ENCODE measurements at places on chromosomes 5 and 9.
A peak's percentile ranks its signal among the peaks of the same experiment; 100 is the strongest.

DNA sequence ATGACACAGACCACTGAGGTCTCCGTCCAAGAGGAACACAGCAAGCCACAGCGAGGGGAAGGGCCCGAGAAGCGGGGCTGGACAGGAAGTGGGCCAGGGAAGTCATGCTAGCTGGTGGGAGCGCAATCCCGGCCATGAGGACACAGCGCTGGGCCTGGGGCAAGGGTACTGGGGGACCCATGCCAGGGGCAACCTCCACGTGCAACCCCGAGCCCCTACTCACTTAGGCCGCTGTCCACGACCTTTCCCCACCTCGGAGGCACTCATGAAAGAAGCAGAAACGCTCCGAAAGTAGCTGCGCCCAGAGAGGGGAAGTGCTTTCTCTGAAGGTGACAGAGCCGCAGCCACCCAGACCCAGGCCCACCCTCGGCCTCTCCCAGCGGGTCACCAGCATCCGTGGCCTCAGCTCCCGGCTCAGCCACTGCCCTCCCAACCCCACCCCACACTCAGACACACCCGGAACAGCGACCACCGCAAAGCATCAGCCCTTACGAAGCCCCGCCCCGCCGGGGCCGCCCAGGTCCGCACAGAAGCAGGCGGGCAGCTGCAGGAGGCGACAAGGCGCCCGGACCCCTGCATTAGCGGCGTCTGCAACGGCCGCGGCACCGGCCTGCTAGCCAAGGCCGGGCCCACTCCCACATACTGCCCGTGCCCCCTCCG, 782 bp downstream of the BICD2 start:
- DNase-seq, result no peak

DNA sequence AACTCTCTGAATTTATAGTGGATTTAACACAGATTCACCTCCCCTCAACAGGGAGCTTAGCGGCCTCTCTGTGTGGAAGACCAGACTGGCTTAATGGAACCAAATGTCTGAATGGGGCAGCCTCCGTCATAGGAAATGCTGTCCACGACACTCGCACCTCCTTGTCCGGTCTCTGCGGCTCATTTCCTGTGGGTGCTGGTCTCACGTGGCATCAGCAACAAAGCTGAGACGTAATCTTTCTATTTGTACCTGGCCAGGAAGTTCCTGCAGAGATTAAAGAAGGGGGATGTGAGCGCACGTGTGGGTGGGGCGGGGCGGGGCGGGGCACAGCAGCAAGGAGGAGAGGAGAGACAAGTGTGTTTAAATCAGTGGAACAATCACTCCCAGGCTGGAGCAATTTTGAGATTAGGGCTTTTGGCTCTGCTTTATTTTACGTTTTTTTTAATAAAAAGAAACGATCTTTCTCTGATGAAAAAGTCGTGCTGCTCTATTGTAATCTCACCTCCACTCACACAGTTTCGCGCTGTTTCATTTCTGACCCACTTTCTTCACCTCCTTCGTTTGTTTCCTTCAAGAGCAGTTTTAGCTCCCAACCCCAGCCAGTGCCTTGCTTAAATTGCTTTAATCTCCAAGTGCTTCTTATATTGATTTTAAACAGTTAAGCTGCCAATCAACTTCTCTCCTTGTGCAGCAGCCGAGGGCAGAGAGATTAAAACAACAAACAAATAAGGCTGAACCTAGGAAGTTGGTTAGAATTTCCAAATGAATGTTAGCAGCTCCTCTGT, 132.2 kb upstream of the ASTN2 start:
- no peak for DNase-seq

DNA sequence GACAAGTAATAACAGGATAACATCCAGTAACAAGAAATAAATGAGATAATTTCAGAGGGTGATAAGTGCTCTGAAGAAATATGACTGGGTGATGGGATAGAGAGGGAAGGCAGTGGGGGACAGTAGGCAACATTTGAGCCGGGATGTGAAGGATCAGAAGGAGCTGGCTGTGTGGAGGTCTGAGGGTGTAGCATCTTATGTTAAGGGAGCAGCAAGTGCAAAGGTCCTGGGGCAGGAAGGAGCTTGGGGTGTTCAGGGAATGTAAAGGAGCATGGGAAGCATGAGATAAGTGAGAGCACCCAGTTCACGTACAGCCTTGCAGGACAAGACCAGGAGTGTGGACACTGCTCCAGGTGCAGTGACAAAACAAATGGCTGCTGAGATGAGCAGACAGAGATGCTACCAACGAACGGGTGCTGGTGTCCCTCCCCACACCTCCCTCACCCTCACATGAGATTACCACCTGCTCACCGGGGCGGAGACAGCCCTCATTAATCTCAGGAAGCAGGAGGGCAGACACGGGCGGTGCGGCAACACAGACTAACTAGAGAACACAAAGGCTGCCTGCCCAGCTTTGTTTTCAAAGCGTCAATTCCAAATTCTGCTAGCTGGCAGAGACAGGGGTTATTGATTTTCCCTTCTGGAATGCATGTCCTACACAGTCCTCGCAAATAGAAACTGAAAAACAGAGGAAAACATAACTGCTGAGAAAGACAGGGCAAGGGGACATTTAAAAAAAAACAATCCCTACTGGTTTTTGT, 298.1 kb upstream of the PANK3 start:
- no peak for DNase-seq

DNA sequence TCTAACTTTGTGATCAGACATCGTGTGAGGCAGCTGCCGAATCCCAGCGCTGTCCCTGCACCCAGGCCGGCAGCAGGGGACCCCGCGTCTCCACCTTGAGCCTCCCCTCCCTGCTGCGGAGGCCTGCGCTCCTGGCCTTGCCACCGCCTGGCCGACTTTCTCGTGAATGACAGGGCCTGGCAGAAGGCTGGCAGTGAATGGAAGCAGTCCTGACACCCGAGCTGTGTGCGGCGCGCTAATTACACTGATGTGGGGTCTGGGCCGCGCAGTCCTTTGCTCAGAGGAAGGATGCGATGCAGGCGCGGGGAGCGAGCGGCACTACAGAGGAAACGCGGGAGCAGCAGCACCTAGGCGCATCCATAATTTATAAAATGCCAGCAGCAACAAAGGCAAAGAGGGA, 40.3 kb downstream of the POU4F3 start:
- no peak for DNase-seq

GRCh38 chr5:61667525-61668218, 335.6 kb downstream of the ZSWIM6 start:
- no peak for DNase-seq

GRCh38 chr5:125492977-125493376, 746.5 kb upstream of the ZNF608 start:
- no peak for DNase-seq

DNA sequence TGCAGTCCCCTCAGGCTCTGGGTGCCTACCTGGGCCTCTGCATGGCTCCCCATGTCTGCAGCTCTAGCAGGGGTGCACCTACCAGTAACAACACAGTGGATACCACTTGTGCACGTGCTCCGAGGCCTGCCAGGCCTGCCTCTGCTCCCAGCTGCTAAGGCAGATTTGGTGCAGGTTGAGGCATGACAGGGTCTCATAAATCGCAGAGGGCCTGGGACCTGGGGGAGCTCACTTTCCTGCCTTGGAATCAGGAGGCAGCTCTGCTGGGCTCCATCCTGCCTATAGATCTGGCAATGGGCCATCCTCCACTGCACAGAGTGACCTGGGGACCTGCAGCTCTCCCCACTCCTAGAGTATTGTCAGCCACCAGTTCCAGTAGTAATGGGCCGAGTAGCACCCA, 121.9 kb upstream of the CXCL14 start:
- no peak for DNase-seq

DNA sequence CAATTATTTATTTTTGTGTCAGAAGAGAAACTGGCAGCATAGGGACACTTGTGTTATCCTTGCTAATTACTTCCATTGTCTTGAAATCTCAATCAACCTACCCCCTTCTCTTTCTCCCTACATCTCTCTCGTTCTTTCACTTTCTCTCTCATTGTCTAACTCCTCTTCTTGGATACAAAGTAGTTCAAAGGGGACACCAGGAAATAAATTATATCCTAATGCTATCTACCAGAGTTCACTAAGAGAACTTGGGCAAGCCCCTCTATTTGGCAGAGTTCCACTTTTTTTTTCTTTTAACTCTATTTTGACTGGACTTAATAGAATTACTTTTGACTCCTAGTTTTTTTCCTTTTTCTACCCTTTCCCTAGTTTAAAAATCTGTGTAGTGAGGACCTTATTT, 102.2 kb downstream of the MEF2C start:
- DNase-seq, result no peak

GRCh38 chr5:55062039-55062779, 38.2 kb downstream of the GZMK start:
- no peak for DNase-seq

- DNase-seq, result no peak
These were observed 68.2 kb upstream of the TBCA start for GRCh38 chr5:77844373-77844622.

DNA sequence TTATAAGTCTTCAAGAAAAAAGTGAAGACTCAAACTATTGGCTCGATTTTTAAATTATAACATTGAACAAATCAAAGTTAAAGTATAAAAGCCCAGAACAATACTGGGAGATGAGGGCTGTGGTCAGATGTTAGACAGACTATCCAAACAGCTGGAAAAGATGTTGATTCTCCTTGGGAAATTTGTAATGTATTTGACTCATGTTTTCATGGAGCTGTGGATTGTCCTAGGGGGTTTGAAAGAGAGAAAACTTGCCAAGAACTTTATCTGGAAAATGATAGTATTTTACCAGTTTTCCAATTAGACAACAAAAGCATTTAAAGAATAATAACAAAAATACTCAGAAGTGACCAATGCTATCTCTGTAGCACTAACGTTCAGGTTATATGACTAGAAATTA, 339.2 kb downstream of the ARL15 start:
- peak; percentile 29 for DNase-seq

DNA sequence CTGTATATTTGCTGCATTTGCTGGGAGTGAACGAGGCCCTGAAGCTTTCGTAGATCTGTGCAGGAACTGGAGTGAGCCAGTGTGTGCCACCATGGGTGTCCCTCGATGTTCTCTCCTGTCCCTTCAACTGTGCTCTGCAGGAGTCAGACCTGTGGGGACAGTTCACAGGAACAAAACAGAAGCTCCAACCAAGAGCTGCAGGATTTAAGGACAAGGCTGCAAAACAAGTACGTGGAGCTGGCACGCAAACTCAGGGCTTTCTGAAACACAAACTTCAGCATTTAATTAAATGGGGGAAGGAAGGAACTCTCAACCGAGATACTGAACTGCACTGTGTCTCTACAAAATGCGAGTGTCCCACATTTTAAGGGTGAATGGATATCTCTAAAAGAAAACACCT, 24.2 kb downstream of the BASP1 start:
- no peak for DNase-seq

DNA sequence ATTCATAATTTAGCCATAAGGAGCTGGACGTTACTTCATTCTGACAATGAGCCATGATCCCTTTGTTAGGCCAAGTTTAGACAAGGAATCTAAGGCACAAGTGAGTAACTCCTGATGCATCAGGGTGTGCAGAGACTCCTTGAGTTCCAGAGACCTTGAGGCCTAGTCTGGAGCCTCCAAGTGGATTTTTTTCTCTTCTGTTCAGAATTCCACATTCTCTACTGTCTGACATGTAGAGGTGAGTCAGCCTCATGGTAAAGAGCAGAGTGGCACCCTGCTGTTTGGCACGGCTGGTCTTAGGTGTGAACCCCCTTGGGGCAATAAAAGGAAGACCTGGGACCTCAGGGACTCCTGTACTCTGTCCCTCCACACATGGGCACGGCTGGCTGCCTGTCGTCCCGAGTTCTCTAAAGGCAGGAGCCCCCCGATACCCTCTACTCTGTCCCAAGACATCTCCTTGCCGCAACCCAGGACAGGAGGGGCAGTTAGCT, 22.0 kb upstream of the TGFBI start:
- peak; percentile 98 for DNase-seq

GRCh38 chr9:93461821-93462220, 8.4 kb upstream of the FAM120AOS start:
- DNase-seq, result no peak

GRCh38 chr5:141519605-141520565, 31.0 kb downstream of the PCDHGC5 start:
- DNase-seq, result no peak

DNA sequence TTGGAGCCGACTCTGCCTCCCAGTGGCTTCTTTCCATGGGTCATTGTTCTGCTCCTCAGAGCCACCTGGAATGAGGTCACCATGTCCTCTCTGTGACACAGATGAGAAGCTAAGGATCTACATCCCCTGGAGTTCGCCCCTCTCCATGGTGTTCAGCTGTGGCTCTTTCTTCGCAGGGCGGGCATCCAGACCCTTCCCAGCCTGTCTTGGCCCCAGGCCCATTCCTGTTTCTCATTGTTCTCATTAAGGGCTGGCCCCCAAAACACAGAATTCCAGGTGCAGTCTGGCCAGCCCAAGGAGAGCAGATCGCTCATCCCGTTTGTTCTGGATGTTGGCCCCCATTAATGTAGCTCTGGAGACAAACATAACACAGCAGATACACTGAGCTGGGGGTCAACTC, 66.4 kb upstream of the COL15A1 start:
- DNase-seq, result no peak

GRCh38 chr9:117485176-117485575, 70.3 kb upstream of the ASTN2 start:
- DNase-seq, result peak; percentile 31

- DNase-seq, result no peak
These were observed 54.4 kb downstream of the EXD3 start for GRCh38 chr9:137368431-137369035.

- no peak for DNase-seq
These were observed 60.4 kb downstream of the USP20 start for GRCh38 chr9:129895376-129896268.

DNA sequence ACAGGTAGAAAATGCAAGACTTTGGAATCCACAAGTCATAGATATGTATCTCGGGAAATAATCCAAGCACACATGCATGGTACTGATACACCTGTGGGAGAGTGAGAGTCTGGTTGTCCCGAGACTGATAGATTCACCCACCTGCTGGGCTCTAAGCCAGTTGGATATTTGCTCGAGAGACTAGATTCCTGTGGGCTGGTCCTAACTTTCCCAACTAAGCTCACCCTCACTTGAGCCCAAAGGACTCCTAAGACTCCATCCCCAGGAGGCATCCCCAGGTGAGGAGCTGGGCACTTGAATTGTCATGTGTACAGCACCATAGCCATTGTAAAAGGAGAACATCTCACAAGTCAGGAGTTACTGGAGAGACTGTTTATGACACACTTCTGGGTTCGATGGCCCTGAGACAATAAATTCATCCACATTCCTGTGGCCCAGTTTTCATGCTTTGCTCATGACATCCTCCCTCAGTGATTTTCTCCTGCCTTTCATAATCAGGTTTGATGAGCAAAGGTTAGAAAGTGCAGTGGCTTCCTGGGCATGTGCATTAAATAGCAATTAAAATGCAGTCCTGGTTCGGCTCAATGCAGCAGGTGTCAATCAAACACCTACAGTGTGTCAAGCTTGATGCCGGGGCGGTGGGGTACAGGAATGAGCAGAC, 18.1 kb downstream of the SLC1A1 start:
- peak; percentile 86 for DNase-seq

- peak; percentile 85 for DNase-seq
These were observed 186.6 kb upstream of the PANK3 start for GRCh38 chr5:168765551-168766425.

DNA sequence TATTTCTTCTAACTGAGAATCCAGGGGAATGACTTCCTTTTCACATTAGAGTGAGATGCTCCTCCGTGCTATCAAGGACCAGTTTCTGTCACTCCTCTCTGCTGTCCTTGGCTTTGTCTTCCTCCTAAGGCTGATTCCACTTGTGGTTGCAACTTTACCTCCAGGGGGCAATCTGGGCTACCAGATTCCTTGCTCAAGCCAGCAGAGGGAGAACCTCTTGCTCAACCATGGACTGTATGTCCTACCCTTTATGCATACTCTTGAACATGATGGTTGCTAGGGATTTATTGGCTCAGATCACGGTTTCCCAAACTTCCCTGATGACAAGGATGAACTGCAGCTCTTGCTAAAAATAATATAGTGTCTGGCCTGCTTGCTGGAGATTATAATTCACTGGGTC, 24.0 kb downstream of the NNT start:
- DNase-seq, result peak; percentile 59
